ENCODE measurements at places on chromosomes 3 and 15. TPM values are rescaled to one million over a fixed set of nuclear protein-coding genes. Genes with fewer than 3 reads are reported as not detected.

CPA3 gene
- not detected for total RNA-seq

LYZL4 gene
- total RNA-seq = not detected

ZPLD1 gene
- total RNA-seq = not detected

AADACL2 gene
- not detected for total RNA-seq

GNAT1 gene
- total RNA-seq = not detected

IQSEC1 gene
- total RNA-seq = 18.0 TPM

LIPC gene
- total RNA-seq = 0.17 TPM

EFCAB12 gene
- total RNA-seq = 0.71 TPM

RBM6 gene
- 30.5 TPM for total RNA-seq

GRK7 gene
- not detected for total RNA-seq

TRAT1 gene
- not detected for total RNA-seq

XCR1 gene
- not detected for total RNA-seq

FBLN2 gene
- total RNA-seq = 2.5 TPM

CATSPER2 gene
- total RNA-seq = 0.69 TPM

HEXA gene
- 140 TPM for total RNA-seq

SUSD5 gene
- 3.1 TPM for total RNA-seq

CCDC9B gene
- 19.3 TPM for total RNA-seq

CHRNA7 gene
- 3.5 TPM for total RNA-seq

PPP1R2 gene
- 15.7 TPM for total RNA-seq

CCDC54 gene
- total RNA-seq = not detected

AP3B2 gene
- 0.61 TPM for total RNA-seq

ANKRD34C gene
- not detected for total RNA-seq

All from A549 treated with Hydrocortisone at 1 μM for 4 hours (cell line).